ENCODE measurements at places on chromosomes 1 and 21.

DNA sequence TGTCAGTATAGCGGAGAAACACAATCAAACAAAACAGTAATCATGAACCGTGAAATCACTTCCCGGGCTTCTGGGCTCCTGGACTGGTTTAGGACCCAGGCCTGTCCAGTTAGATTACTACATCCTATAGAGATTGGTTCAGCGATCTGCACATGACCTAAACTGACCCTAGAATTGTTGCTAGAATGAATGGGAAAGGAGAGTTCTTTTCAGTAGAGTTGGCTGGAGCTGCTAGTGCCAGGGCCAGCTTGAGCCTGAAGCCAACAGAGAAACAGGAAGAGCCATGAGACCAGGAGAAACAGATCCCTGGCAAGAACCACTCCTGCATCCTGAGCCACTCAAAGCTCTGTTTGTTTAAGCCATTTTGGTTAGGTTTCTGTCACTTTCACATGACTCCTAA, 474.3 kb upstream of the C1orf87 start:
- no peak for DNase-seq

DNA sequence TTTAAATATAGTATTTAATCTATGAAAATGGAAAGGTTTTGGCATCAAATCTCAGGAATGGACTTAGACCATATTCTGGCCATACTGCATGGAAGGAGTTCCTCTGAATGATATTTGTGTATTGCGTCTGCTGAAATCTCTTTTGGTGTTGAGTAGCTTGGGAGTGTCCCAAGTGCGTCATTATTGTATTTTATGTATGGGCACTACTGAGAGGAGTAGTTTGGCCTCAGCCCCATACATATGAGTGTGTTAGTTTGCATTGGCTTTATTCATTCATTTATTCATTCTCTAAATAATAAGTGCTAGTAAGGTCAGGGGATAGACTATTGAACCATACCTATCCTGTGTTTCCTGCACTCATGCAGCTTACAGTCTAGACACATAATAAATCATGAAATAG, 46.6 kb downstream of the CENPF start:
- DNase-seq, result no peak

DNA sequence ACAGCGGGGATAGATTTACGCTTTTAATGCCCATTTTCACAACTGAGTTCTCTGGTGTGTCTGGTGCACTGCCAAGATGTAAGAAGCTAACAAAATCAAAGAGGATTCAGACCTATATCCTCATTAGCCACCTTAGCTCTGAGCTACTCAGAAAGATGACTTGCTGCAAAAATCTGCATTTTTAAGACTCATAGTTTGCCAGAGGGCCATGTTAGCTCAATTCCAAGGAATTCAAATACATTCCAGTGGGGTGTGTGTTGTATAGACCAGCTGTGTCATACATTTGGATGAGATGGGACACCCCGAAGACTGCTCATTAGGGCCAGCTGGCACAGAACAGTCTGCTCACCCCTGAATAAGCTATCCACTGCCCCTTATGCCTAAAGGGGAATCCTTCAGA, 8.9 kb downstream of the DENND2D start:
- no peak for DNase-seq

GRCh38 chr1:46804027-46804889, 5.4 kb downstream of the CYP4B1 start:
- no peak for DNase-seq

GRCh38 chr1:217747156-217747769, 116.1 kb downstream of the SPATA17 start:
- DNase-seq, result no peak

GRCh38 chr1:118204648-118205047, 19.6 kb upstream of the SPAG17 start:
- DNase-seq, result no peak

DNA sequence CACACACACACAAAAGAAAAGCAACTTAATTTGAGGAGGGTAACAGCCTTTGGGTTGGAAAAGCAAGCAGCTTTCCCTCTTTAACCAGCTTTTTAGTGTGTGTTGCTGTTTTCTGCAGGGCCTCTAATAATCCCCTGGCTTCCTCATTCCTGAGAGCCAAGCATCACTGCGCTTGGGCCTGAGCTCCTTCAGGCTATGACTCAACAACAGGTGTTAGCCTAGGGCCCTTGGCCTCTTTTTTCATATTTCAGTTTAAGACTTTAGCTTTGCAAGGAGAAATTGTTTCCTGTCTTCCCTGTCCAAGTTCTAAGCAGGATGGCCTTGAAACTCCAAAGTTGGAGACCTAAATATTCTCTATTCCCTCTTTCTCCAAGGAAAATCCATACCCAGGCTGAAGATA, 26.2 kb upstream of the SNX27 start:
- DNase-seq, result no peak

GRCh38 chr21:42521384-42521783, 7.7 kb downstream of the SLC37A1 start:
- DNase-seq, result no peak

GRCh38 chr21:44966135-44967081, 26.6 kb downstream of the SLX9 start:
- DNase-seq, result no peak

GRCh38 chr1:86508583-86508969, 38.3 kb upstream of the CLCA4 start:
- no peak for DNase-seq

- no peak for DNase-seq
Measured at GRCh38 chr1:192609110-192610079, 26.6 kb upstream of the RGS13 start.

GRCh38 chr1:160639652-160640051, 7.2 kb downstream of the SLAMF1 start:
- DNase-seq, result no peak

DNA sequence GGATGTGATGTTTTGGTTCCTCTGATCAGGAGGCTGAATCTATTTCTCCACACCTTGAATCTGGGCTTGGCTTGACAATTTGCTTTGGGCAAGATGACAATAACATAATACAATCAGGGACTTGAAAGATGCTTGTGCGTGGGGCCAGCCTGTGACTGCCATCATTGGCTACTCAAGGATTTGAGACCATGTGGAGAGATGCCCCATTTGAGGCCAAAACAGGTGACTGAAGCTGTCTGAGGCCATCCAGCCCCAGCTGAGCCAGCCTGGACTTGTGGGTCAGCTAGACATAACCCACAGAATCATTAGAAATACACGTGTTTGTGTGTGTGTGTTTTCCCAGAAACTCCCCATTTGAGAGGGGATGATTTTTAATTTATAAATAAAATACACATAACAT, 421.5 kb downstream of the PTPRU start:
- no peak for DNase-seq

DNA sequence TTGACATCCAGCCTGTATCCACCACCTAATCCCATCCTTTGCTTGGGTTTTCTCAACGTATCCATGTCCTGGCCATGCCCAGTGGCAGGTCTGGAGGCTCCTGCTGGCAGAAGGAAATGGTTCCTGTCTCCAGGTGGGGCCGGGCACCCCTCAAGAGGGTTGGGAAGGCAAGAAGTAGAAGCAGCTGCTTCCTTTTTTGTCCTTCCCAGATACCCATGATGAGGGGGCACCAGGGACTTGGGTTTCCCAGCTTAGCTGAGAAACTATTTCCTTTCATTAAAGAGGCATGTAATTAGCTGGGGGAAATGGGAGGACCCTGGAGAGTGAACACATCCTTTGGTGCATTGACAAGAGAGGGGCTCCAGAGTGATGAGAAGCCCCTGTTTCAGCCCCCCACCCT, 21.1 kb upstream of the SLC45A3 start:
- DNase-seq, result no peak

GRCh38 chr21:35475009-35475408, 425.9 kb upstream of the RUNX1 start:
- no peak for DNase-seq

DNA sequence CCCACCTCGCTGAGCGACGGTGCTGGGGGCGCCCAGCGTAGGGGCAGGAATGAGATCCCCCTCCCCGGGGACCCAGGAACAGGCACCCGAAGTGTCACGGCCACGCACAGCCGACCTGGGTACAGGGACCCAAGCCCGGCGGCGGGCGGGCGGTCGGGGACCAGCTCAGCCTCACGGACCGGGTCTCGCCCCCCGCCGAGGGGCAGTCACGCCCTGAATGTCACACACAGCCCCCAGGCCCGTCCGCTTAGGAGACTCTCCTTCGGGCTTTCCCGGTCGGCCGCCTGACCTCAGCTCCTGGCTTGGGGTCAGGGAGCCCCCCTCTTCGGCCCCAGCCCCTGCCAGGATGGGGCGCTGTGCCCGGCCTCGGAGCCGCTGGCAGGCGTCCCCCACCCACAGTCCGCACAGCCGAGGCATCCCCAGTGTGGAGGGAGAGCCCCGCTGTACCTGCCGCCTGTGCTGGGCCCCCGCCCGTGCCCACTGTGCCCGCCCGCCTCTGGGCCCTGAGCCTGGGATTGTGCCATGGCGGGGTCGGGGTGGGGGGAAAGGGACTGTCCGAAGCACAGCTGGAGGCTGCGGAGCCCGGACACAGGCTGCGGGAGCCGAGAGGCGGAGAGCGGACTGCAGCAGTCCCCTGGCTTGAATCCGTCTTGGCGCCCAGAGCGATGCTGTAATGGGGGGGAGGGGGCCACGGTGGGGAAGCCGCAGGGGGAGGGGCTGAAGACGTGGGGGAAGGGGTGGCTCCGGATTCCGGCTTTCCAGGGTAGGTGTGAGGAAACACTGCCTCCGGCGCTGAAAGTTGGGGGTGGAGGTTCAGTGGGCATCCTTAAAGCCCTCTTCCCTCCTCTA, 627 bp upstream of the DLGAP3 start:
- no peak for DNase-seq

GRCh38 chr1:115557715-115558114, 84.1 kb upstream of the VANGL1 start:
- no peak for DNase-seq

DNA sequence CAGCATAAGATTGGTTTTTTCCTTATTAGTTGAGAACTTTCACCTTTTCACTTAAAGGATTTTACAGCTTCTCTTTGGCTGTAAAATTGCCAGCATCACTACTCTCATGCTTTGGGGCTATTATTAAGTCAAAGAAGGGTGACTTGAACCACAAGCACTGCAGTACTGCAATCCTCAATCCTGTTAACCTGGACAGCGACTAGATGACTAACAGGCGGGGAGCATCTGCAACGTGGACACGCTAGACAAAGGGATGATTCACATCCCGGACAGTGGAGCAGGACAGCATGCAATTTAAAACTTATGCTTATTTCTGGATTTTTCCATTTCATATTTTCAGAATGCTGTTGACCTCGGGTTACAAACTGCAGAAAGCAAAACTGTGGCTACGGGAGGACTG, 8.1 kb downstream of the ARV1 start:
- no peak for DNase-seq

DNA sequence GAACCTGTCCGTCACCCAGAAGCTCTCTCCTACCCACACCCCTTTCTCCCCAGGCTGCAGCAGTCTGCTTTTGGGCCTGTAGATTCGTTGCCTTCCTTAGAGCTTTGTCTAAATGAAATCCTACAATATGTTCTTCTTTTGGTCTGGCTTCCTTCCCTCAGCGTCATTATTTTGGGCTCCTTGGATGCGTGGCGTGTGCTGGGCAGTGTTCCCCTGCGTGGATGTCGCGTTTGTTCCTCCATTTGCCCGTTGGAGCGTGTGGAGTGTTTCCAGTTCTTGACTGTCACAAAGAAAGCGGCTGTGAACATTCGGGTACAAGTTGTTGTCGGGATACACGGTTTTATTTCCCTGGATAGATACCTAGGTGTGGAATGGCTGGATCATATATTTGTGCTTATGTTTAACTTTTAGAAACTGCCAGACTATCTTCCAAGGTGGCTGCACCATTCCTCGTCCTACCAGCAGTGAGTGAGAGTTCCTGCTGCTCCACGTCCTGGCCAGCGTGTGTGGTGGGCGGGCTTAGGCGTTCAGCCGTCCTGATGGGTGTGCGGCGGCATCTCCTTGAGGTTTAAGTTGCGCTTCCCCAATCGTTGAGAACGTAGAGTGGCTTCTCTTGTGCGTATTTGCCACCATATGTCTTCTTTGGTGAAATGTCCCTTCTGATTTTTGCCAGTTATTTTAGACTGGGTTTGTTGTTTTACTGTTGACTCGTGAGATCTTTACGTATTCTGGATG, 31.7 kb downstream of the SKI start:
- no peak for DNase-seq

DNA sequence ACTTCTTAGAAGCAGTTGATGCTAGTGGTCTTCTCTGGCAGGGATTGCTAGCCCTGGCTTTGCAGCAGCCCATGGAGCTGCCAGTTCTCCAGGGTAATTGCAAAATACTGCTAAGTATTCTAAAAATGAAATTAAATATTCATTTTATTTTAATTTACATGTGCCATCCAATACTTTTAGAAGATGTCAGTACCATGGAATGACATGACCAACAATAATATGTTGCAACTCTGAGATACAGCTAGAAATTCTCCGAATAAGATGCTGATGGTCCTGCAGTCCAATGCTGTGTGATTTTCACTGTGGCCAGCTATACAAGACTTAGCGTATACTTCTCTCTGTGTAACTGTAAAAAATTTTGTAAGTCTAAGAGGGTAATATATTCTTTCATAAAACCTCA, 20.0 kb upstream of the WARS2 start:
- no peak for DNase-seq

- no peak for DNase-seq
Measured at GRCh38 chr21:16589006-16589898, 859.5 kb downstream of the USP25 start.

GRCh38 chr1:25683731-25684130, 67.1 kb downstream of the MAN1C1 start:
- no peak for DNase-seq

- DNase-seq, result no peak
Measured at GRCh38 chr1:29869802-29870201, 633.5 kb downstream of the PTPRU start.

- no peak for DNase-seq
Measured at GRCh38 chr21:27586986-27587385, 620.1 kb upstream of the ADAMTS5 start.

DNA sequence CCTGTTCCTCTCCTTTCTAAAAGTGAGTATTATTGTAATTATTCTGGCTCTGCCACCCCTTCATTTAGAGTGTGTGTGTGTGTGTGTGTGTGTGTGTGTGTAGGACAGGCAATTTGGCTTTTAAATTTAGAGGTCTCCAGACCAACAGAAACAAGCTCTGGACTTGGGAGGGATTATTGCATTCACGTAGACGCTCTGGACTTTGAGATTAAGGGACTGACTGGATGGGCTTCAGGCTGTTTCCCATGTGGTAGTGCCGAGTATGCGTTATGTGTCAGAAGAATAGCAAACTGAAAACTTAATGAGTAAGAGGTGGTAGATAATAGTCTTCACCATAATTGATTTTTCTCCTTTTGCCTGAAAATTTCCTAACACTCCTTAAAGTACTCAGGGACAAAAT, 281.9 kb downstream of the USP25 start:
- DNase-seq, result no peak

DNA sequence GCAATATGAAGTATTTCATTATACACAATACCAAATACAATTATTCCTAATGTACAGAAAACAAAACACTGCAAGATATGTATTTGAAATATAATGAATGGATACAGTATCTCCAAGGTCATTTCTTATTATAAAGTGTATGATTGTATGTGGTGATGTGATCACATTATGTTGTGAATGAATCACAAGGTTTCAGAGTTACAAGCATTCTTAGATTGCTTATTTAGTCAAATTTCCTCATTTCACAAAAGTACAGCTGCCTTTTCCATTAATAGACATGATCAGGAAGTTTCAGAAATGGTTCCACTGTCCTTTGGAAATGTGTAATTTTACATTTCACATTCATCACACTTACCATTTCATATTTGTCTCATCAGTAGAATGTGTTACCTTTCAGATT, 28.3 kb upstream of the NEK7 start:
- DNase-seq, result no peak

- DNase-seq, result peak; percentile 6
Measured at GRCh38 chr1:113783254-113784103, 24.2 kb upstream of the PHTF1 start.
